ENCODE measurements at places on chromosomes 4 and X.

- no peak for DNase-seq
Measured at GRCh38 chrX:85622635-85623034, 243.2 kb upstream of the POF1B start.

- no peak for DNase-seq
Measured at GRCh38 chr4:6453688-6453990, 18.8 kb downstream of the PPP2R2C start.

DNA sequence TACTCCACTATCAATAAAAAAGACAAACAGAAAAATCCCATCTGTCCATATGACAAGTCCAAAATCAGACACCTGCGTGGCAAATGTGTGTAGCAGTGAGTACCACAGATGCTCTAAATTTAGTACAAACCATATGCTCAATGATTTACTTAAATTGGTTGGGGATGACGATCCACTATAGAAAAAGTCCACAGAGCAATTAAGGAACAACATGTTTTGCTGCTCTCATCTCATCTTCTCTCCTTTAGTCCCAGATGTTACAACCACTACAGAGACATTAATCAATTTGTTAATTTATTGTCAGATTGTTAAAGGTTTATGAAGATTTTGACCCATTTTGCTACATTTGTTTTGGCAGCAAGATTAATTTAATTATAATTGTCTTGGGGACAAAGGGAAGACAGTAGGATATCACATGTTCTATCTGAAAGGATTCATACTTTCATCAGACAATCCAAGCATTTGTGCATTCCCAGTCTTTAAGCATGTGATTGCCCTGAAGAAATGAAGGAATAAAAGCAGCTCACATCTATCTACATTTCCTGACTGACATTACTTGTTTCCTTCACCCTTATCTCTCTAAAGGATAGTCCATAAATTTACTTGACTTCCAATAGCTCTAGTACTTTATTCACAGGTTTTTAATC is 2268.1 kb downstream of the PCDH7 start:
- no peak for DNase-seq

- no peak for DNase-seq
Measured at GRCh38 chrX:40022421-40022820, 75.3 kb downstream of the BCOR start.
